ENCODE measurements at places on chromosomes 5 and 9.

DNA sequence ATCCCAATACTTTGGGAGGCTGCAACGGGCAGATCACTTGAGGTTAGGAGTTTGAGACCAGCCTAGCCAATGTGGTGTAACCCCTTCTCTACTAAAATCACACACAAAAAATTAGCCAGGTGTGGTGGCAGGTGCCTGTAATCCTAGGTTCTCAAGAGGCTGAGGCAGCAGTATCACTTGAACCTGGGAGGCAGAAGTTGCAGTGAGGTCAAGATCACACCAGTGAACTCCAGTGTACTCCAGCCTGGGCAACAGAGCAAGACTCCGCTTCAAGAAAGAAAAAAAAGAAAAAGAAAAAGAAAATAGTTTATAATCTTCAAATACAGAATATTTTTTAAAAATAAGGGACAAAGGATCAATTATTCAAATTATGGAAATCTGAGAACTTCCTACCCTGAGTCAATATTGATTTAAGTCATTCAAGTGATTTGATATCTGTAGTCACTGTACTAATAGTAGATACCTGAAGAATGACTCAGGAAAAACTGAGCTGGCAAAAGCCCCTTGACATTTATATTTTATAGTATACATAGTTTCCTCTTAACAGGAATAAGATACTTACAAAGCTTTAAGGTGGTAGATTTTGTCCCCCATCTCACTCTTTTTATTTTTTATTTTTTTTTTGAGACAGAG, 61.8 kb downstream of the PTBP3 start:
- DNase-seq, result no peak

DNA sequence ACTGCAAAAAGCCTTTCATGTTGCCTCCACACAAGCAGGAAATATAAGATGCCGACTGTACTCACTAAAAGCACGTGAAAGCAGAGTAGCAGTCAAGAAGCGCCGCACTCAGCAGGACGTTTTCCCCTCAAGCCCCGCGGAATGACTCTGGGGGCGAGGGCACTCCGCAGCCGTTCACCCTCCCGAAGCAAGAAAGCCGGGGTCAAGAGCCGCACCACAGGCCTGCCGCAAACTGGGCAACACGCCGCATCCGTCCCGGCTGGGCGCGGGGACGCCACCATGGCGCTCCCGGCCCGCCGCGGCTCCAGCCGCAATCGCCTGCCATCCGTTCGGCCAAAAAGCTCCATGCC, 364 bp downstream of the RPS6 start:
- no peak for DNase-seq

DNA sequence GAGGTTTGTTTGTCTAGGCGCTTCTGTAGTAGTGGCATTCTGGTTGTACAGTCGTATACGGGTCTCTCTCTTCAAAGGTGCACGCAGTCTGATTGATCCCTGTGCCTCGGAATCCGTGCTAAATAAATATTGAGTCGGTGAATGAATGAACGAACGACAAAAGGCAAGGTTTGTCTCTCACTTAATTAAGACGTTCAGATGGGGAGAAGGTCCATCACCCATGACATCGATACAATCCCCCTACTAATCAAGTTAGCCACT, 500 bp upstream of the CREBRF start:
- DNase-seq, result no peak

- peak; percentile 33 for DNase-seq
Measured at GRCh38 chr5:143154510-143155370, 248.7 kb downstream of the NR3C1 start.

- DNase-seq, result peak; percentile 8
Measured at GRCh38 chr5:13930541-13931171, 13.8 kb downstream of the DNAH5 start.

- no peak for DNase-seq
Measured at GRCh38 chr5:176878463-176878862, 20.7 kb downstream of the HK3 start.

DNA sequence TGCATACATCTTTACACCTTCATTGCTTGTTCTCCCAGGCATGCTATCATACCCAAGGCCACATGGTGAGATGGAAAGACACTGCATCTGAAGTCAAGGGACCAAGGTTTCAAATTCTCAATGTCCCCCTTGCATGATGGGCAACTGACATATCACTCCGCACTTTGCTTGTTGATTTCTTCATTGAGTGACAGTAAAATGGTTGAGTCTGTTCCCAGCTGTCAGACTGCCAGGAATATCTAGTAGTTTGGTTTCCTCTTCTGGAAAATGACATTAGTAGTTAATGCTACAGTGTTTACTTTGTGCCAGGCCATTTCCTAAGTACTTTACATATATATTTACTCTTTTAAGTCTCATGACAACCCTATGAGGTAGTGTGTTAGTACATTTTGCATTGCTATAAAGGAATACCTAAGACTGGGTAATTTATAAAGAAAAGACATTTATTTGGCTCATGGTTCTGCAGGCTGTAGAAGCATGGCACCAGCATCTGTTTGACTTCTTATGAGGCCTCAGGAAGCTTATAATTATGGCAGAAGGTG, 114.4 kb downstream of the PCSK1 start:
- no peak for DNase-seq

GRCh38 chr5:10786835-10787234, 25.8 kb upstream of the DAP start:
- no peak for DNase-seq

DNA sequence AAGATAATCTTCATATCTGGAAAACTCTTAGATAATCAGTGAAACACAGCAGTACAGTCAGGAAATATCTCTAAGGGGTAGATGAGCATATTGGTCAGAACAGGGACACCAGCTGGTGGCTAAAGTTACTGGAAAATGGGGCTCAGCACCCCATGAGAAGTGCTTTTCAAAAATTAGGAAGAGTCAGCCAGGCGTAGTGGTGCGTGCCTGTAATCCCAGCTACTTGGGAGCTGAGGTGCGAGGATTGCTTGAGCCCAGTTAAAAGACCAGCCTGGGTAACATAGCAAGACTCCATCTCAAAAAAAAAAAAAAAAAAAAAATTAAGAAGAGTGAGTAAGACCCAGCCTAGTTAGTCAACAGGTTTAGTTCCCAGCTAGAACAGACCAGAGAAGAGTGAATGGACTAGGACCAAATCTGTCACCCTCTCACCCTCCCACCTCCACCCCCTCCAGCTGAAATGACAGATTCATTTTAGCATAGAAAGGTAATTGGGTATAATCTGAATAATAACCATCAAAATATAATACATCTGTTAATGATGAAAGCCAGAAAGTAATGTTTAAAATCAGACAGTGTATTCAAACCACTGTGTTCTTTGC, 120.9 kb downstream of the CDC42SE2 start:
- no peak for DNase-seq

DNA sequence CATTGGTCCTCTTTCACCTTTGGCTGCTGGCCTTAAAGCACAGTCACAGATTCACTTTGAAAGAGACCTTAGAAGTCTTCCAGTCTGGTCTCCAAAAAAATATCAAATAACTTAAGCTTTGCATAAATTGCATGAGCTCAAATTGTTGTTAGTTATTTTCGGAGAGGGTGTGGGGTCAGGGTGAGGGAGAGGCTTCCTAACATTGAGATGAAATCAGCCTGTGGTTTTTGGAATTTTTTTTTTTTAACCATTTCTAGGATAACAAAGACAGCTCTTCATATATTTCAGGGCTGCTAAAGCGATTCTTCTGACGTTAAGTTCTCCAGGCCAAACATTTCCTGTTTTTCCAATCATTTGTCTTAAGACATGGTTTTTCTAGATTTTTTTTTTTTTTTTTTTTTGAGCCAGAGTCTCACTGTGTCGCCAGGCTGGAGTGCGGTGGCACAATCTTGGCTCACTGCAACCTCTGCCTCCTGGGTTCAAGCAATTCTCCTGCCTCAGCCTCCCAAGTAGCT, 4.5 kb downstream of the OCLN start:
- DNase-seq, result no peak

DNA sequence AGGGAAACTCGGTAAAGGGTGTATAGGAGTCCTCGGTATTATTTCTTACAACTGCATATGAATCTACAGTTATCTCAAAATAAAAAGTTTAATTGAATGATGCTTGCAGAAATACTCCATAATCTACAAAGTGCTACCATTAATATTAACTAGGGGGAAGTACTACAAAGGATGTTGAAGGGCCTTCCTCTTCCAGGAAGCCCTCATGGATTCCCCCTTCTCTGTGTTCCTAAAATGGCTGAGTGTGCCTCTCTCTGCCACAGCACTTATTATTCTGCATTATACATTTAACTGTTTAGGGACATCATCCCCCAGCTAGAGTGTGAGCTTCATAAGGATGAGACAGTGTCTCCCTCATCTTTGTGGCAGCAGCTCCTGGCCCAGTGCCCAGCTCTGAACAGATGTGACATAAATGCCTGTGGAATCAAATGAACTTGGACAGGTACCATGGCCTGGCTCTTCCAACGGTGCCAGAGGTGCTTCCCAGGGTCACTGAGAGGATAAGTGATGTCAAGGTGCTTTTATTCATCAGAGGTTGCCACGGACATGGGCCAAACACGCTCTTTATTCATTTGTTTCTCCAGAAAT, 99.5 kb downstream of the PAX5 start:
- no peak for DNase-seq

GRCh38 chr5:5628866-5629606, 206.6 kb downstream of the ICE1 start:
- DNase-seq, result no peak

DNA sequence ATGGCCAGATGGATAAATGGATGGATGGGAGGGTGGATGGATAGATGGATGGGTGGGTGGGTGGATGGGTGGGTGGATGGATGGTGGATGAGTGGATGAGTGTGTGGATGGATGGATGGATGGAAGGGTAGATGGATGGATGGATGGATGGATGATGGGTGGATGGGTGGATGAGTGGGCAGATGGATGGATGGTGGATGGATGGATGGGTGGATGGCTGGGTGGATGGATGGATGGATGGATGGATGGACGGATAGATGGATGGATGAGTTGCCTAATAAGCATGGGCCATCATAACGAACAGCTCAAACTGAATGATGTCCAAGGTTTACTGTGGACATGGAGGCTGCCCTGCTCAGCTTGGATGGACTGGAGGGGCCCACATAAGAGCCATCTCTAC, 89.8 kb upstream of the SMIM23 start:
- DNase-seq, result no peak

- no peak for DNase-seq
Measured at GRCh38 chr9:135079676-135080075, 7.8 kb upstream of the OLFM1 start.

DNA sequence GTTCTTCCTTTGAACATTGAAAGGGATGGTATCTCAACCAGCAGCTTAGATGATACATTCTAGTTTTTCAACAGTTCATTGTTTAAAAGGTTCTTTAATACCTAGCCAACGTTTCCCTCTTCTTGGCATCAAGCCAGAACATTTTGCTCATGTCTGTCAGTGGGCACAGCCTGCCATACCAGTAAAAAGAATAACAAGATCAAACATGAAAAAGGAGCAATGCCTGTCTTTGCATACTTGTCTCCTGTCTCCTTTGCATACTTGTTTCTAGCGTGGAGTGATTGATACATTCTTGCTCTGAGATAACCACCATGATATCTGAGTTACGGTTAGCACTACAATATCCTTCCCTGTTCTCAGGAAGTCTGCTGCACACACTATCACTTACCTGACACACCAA, 248.6 kb upstream of the DAPK1 start:
- no peak for DNase-seq

DNA sequence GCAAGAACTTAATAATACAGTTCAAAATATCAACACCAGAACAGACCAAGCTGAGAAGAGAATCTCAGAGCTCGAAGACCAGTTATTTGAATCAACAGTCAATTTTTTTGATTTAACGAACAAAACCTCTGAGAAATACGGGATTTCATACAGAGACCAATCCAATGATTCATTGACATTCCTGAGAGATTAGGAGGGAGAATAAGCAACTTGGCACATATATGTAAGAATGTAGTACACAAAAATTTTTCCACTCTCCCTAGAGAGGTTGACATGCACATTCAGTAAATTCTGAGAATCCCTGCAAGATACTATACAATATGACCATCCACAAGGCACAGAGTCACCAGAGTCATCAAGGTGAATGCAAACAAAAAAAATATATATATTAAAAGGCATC, 1577.3 kb upstream of the C9orf72 start:
- no peak for DNase-seq

GRCh38 chr9:98226516-98226915, 28.9 kb downstream of the TBC1D2 start:
- no peak for DNase-seq

- no peak for DNase-seq
Measured at GRCh38 chr9:18467696-18468095, 6.3 kb upstream of the ADAMTSL1 start.

DNA sequence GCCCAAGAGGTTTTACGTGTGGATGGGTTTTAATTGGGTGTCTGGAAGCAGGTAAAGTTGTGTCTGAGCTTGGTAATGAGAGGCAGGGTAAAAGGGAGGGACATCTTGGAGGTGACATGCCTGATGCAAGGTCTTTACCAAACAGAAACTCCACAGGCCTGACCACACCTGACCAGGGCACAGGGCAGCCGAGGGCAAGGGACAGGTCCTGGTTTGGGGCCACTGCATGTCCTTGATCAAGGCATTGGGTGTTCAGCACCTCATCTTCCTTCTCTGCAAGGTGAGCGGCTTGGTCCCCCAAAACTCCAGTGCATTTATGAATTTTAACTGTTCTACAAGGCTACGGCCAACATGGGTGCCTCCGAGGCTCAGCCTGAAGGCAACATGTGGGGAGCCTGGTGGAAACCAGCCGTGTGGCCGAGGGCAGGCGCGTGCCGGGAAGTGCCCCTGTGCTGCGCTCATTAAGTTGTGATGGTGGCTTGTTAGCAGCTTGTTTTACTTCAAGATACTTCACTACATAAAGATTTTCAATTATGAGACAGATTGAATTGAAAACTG, 30.7 kb upstream of the LPCAT1 start:
- DNase-seq, result no peak

- DNase-seq, result no peak
Measured at GRCh38 chr5:100479079-100479688, 56.0 kb upstream of the FAM174A start.

DNA sequence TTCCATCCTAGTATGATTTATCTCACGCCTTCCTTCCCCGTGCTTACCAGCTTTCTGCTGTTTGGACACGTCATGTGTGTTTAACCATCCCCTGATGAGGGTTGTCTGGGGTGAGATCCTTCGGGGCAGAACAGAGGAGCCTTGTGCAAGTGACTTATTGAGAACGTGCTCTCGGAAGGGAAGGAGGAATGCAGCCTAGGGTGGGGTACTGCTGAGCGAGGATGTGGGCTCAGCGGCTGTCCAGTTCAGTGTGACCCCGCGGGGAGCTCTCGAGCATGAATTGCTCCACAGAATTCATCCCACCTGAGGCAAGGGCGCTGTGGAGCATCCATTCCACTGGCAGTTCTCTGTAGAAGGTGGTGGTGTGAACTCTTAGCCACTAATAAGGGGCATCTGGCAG, 4.0 kb downstream of the MYOZ3 start:
- DNase-seq, result peak; percentile 31

DNA sequence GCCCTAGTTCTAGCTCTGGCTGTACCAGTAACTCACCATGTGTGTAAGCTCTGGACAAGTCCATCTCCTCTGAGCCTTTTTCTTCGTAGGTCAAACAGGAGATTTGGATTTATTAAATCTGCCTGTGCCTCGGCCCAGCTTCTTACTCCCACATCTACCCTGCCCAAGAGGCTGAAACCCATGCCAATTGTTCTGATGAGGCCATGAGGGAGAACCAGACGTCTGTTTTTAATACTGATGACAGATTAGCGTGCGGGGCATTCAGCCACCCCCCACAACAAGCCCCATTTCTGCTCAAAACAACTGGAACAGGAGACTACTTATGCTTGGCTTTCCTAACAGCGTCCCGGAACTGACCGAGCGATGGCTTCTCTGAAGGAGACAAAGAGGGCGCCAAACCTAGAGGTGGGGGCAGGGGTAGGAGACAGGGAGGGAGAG, 81.2 kb upstream of the TRIM32 start:
- peak; percentile 15 for DNase-seq

GRCh38 chr5:24788829-24789514, 144.2 kb upstream of the CDH10 start:
- peak; percentile 11 for DNase-seq
